Fibroblast of mammary gland (primary cell): ENCODE measurements at places on chromosomes 7 and 10.
A peak's percentile ranks its signal among the peaks of the same experiment; 100 is the strongest.

DNA sequence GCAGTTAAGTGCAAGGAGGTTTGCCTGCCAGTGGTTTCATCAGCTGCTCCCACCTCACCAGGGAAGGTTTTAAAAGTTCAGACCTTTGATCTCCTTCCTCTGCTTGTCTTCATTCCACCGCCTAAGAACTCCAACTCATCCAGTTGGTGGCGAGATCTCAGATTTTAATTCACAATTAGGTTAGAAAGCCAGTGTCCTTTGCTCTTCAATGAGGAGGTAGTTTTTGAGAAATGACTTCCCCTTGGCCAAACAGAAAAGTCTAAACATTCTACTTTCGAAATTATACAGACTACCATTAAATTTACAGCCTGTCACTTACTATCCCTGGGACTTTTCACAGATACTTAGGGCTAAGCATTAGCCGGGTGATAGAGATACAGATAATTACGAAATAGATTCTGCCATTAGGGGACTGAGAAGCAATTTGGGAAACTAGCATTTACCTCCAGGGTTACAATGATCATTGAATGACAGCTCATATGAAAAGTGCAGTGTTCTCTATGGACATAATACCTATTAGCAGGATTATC lies 513.4 kb upstream of the GHITM start:
- DNase-seq: no peak

DNA sequence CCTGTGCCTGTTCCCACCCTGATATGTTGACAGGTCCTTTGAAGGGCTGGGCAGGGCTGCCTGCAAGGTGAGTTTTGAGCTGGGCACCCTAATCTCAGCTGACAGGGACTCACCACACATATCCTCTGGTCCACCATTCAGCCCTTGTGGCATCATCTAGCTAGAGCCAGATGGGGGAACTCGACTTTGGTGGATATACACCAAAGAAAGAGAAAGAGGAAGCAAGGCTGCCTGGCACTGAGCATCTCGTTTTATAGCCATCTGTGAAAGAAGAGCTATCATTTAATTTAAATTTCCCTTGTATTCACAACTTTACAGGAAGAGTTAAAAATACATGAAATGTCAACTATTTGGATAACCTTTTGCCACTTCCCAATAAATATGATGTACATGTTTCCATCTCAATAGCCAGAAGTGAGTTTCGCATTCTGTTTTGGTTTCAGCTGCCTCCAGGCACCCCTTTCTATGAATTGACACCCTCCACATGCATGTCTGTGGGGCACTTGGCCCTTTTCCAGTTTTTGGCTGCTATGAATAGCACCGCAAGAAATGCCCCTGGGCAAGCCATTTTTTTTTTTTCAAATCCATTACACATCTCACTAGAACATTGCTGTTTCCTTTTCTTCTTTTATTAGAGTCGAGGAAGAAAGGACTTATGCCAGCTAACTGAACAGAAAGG lies 22.9 kb upstream of the GRB10 start:
- no peak for DNase-seq

DNA sequence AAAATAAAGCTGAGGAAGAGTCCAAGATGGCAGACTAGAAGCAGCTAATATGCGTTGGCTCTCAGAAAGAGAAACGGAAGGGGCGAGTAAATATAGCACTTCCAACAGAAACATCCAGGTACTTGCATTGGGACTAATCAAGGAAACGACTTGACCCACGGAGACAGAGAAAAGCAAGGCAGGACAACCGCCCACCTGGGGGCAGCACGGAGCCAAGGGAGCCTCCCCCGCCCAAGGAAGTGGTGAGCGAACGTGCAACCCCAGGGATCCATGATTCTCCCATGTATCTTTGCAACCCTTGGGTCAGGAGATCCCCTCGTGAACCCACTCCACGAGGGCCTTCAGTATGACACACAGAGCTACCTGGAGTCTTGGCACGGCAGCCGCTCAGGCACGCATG lies 45.4 kb upstream of the GRM3 start:
- no peak for DNase-seq

- no peak for DNase-seq
These were observed 45.8 kb downstream of the GLCCI1 start for GRCh38 chr7:8014399-8014798.

DNA sequence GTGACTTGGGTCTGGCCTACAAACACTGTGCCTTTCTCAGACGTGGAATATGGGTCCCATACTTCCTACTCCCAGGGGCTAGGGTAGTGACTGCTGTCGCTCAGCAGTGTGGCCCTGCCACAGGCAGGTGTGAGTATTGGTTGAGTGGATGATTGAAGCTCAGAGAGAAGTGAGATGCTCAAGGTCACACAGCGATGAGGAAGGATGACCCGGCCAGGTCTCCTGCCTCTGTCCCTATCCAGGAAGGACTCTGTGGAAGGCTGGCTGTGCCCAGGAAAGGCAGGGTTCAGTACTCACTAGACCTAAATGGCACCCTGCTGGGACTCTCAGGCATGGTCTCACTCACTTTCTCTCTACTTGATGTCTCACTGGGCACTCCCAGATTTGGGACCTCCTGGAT lies 2.8 kb downstream of the PRF1 start:
- no peak for DNase-seq

- DNase-seq: peak; percentile 57
These were observed 2.7 kb downstream of the VGF start for GRCh38 chr7:101162551-101163278.

- no peak for DNase-seq
These were observed 95.7 kb upstream of the BAIAP2L1 start for GRCh38 chr7:98496618-98497017.

DNA sequence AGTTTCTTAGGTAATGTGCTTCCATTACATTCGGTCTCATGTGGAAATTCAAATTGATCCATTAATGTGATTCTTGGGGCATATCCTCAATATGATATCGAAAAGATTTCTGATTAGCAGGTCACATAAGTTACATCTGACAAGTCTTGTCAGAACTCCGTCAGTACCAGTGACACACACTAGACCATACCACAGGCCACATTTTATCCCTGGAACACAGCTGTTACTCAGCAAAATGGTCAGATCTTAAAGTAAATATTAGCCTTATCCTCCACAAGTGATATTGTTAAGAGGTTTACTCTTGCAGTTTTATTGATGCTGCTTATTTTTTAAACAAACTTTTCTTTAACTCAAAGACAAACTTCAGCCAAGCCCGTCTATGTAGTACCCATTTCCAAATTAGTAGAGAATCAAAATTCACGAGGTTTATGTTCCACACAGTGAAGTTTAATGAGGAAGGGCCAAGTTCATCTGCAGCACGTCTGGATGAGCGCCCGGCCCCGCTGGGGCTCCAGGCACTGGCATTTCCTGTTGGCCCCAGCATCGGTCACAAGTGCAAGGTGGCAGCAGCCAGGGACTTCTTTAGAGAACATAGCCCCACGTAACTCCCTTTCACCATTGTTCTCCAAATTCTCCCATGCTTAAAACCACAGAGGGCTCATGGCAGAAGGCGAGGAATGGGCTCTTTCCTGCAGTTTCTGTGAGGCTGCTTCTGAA lies 132.2 kb downstream of the VIPR2 start:
- no peak for DNase-seq

DNA sequence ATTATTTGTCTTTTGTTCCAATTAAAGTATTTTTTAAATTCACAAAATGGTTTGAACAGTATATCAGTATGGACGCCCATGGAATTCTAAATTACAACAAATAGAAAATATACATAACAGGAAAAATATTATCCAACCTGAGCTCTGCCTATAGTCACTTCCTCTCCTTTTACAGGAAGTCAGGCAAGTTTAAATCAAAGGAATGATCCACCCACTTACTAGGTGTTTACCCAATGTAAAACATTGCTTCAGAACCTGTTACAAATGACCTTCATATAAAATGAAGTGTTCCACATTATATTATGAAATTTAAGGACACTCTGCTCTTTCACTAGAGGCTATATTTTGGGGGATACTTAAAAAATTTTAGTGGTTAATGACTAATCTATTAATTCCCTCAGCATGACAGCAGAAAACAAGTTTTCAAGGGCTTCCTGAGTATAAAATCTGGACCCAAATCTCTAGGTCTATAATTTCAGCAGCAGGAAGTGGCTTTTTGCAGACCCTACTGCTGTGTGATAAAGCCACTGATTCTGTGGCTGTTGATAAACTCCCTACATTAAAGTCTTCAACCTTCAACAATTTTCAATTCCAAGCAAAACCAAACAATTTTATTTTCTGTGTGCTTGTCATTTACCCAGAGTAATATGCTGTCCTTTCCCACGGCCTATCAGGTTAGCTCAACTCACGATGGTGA lies 722.6 kb downstream of the GATA3 start:
- DNase-seq: no peak
